ENCODE measurements at places on chromosomes 13 and 19.

GRCh38 chr13:111621164-111621563 is 300.7 kb downstream of the TEX29 start:
- no peak for DNase-seq

DNA sequence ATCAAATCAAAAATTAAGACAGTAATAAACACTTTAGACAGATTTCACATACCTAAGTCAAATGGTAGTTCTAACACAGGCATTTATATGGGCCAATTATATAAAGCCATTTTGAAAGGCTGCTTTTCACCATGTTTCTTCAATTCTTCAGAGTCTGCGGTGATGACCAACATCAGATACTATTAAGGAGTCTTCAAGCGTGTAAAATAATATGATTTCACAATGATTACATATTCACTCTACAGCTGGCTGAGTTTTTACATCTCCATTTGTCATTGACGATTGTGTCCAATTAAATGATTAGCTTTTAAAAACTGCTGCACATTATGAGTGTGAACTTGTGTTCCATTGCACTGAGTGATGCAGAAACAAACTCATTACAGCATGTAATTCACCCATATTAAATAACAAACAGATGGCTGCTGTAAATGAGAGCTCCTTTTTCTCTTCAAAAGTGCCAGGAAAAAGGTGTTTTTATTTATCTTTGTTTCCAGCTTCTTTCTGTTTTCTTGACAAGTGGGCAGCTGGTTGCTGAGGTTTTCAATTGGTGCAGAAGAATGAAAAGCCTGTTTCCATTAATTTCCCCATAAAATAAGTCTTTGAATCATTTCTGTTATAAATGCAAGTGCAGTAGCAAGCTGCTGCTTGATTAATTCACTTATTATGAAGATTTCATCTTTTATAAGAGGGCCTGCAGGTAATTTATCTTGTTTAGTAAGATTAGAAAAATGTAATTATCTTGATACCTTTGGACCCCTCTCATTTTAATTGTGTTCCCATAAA is 676.1 kb upstream of the KLHL1 start:
- DNase-seq, result no peak

DNA sequence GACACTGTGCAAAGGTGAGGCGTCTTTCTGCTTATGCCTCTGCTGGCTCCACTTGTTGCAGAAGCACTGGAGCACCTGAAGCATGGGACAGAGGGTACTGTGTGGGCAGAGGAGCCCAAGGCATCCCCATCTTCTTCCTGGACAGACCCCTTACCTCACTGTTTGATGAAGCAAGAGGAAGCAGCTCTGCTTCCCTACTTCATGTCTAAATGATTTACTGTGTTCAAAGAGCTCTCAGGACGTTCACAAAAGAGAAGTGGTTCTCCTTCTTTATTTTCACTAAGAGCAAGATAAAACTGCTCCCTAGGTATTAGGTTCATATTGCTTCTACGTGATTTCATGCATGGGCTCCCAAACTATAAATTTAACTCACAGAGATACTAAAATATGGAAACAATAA is 1635.4 kb upstream of the SLC10A2 start:
- no peak for DNase-seq

- no peak for DNase-seq
Measured at GRCh38 chr19:20964798-20965197, 41.7 kb downstream of the ZNF85 start.

GRCh38 chr19:42613666-42614065 is 18.9 kb upstream of the CEACAM8 start:
- no peak for DNase-seq

- no peak for DNase-seq
Measured at GRCh38 chr13:65834897-65835296, 1395.2 kb downstream of the PCDH9 start.

DNA sequence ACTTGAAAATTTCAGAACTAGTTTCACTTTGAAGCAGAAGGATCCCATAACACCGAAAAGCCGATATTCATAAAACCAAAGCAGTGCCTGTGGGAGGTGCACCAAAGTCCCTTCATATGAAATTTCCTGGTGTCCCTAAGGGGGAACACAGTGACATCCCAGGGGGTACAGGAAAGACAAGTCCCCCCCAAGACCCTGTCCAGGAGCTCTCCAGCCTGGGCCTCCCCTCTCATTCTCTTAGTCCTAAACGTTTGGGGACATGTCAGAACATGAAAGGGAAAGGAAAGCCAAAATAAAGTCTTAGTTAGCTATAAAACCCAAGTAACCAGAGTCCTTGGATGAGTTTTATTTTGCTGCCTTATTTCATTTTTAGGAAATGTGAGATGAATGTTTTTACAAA is 56.6 kb downstream of the MRPL57 start:
- no peak for DNase-seq

- DNase-seq, result no peak
Measured at GRCh38 chr19:1715540-1715939, 37.8 kb upstream of the ONECUT3 start.

GRCh38 chr13:43411211-43411610 is 375.6 kb downstream of the ENOX1 start:
- DNase-seq, result no peak

- DNase-seq, result no peak
Measured at GRCh38 chr13:51229731-51230130, 7.5 kb downstream of the FAM124A start.

DNA sequence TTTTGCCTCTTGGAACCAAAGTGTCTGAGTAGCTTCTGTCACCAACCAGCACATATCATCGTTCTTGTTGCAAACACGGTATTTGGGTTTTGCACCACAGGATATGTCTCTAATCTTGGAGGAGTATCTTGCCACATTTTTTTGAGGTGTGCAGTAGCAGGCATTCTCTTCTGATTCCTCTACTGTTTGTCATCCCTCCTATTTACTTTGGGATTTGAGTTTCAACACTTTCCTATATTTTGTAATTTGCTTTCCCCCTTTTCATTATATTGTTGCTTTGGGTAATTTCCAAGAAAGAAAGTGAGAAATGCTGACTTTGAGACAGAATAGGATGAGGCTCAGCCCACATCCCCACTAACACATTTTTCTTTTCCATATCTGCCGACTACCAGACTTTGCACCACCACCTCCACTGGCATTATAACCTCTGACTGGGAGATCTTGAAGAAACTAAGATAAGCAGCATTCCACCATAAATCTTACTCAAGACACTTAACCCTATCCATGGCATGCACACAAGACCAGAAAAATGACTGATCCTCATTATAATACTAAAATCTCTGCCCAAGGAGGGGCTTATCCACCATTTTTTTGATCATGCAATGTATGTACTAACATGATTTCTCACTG is 12.0 kb upstream of the DZIP1 start:
- no peak for DNase-seq

GRCh38 chr19:47058621-47059022 is 10.2 kb upstream of the TMEM160 start:
- DNase-seq, result no peak

DNA sequence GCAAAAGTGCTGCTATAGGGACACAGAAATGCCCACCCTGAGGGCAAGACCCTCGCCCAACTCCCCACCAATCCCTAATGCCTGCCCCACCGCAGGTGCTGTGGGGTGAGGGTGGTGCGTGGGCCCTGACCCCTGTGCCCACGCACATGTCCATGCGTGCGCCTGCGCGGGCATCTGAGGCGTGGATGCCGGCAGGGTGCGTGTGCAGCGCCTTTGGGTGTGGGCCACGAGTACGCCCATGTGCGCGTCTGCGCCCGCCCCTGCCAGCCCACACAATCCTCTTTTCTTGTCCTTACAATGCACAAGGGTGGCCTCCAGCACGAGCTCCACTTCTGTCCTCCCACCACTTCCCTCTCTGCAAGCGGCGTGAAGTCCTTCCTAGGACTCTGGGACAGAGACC is 14.3 kb downstream of the FUT6 start:
- DNase-seq, result no peak

DNA sequence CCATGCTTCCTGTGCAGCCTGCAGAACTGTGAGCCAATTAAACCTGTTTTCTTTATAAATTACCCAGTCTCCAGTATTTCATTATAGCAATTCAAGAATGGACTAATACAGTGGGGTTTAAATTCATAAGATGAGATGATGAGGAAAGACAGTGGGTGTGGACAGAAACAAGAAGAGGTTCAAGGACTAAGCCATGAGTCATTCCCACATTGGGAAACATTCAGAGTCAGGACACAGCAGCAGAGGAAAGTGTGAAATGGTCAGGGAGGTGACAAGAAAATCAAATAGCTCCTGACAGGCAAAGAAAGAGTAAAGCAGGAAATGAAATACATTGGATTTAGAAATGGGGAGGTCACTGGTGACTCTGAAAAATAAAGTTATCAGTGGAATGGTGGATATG is 9.1 kb downstream of the ZNF841 start:
- peak; percentile 23 for DNase-seq

DNA sequence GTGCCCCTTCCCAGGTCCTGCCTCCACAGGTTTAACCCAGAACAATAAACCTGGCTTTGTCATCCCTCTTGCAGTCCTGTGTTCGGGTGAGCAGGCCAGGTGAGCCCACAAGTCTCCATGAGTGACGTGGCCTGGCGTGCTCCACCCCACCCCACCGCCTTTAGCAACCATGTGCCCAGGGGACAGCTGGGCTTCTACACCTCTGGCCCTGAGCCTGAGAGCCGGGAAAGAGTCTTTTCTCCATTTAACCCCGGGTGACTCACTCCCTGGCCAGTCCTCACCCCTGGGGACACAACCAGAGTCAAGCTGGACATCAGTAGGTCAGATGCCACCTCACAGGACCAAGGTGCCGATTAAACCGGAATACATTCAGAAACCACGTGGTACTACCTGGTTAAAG is 4.1 kb downstream of the C19orf53 start:
- no peak for DNase-seq

DNA sequence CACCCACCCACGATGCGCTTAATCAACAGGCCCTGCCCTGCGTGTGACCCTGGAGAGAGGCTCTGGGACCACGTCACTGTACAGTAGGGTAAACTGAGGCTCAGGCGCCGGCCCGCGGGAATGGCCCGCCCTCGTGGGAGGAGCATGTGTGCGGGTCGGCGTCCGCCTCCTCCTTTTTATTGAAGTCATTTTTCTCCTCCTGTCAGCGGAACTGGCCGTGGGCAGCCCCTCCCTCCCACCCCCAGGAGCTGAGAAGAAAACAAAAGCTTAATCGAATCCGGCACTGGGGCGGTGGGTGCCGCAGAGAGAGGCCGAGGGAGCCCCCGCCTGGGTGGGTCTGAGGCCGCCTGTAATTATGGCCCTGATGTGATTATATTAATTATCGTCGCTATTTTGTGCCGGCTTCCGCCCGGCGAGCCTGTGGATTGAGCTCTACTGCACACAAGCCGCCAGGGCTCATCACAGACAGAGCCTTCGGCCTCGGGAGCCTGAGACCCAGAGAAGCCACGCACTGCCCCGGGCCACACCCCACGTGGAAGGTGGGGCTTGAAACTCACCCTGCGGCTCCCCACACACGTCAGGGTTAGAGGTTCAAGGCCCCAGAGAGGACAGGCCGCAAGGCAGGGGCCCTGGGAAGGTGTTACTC is 7.0 kb downstream of the C2CD4C start:
- DNase-seq, result no peak

DNA sequence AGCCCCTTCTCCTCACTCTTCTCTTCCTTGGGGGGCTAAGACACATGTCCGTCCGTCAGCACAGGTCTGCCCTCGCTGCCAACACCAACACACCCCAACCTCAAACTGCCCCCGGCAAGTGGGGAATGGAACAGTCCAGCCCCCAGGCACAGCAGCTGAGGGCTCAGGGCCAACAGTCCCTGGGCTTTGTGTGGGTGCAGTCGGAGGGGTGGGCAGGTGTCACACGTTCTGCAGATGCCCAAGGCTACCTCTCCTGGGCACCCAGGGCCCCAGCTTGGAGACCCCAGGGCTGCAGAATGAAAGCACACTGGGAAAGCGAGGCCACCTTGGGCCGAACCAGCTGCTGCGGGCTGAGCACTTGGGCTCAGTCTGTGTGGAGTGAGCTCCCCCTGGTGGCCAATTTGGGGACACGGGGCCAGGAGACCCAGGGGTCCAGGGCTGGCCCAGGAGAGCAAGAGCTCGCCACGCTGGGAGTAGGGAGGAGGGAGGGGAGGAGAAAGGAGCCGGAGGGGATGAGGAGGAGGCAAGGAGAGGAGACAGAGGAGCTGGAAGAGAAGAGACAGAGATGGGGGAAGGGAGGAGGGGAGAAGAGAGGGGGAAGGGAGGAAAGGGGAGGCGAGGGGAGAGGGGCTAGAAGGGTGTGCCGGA is 14.0 kb upstream of the ATP8B3 start:
- peak; percentile 15 for DNase-seq

GRCh38 chr13:24922387-24922744 is 158.4 kb downstream of the RNF17 start:
- no peak for DNase-seq

- DNase-seq, result no peak
Measured at GRCh38 chr19:15926484-15926883, 7.8 kb downstream of the CYP4F11 start.

- no peak for DNase-seq
Measured at GRCh38 chr13:110478405-110479214, 82.9 kb downstream of the RAB20 start.

GRCh38 chr19:52336791-52337381 is 843 bp downstream of the ZNF610 start:
- peak; percentile 18 for DNase-seq

DNA sequence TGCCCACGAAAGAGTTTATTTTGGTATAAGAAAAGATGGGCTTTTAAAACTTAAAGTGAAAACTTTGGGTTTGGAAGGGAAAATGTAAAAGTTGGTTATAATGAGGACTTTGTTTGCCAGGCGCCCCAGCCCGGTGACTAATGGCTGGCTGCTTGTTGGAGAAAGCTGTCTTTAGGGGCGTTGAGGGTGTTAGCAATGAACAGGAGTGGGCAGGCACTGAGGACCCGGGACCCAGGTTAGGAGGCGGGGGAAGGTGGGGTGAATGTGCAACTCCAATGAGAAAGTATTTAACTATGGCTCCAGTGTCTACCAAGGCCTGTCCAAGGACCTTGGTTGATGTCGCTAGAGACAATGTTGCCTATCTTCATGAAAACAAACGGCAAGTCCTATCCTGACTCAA is 118.6 kb downstream of the ZNF536 start:
- DNase-seq, result no peak

- no peak for DNase-seq
Measured at GRCh38 chr13:73292127-73292526, 233.3 kb downstream of the KLF5 start.

GRCh38 chr13:66273011-66273410 is 957.1 kb downstream of the PCDH9 start:
- DNase-seq, result no peak

- peak; percentile 39 for DNase-seq
Measured at GRCh38 chr19:55546822-55547614, 1.7 kb upstream of the SBK3 start.

GRCh38 chr13:76214001-76214400 is 577.9 kb downstream of the LMO7 start:
- no peak for DNase-seq

DNA sequence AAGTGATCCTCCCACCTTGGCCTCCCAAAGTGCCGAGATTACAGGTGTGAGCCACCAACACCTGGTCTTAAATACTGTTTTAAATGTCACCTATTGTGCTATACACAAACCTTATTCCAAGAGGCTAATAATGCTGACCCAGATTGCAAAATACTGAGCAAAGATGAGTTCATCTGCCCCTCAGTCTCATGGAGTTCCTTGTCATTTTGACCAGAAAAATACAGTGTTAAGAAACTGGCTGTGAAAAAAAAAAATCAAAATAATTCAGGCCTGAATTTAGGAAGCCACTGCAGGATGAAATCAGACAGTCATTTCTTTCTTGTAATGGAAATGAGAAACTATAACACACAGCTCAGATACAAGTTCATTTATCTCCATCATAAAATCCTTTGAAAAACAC is 59.9 kb downstream of the TBC1D4 start:
- no peak for DNase-seq

- DNase-seq, result no peak
Measured at GRCh38 chr13:33815011-33815550, 2.9 kb upstream of the RFC3 start.

- DNase-seq, result no peak
Measured at GRCh38 chr19:5059213-5059574, 90.3 kb downstream of the KDM4B start.
